ENCODE measurements at places on chromosomes 13 and 19.

DNA sequence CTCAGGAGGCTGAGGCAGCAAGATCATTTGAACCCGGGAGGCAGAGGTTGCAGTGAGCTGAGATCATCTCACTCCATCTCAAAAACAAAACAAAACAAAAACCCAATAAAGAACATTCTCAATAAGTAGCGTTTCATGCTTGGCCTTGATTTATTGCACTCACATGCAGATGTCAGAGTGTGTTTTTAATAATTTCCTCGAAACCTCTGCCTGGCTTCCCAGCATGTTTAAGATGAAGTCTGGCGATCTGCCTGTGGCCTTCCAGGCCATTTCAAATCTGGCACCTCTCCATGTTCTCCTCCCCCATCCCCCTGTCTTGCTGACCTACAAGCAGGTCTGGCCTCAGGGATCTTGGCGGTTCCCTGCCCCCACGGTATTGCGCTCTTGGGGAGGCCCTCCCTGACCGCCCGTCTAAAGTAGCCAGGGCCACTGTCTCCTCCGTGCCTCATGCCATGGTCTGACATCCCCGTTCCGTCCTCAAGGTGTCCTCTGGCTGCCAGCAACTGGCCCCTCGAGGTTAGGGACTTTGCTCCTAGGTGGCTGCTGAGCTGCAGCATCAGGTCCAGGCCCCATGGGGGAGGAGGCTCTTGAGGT is 1.6 kb downstream of the WDR88 start:
- DNase-seq = no peak

DNA sequence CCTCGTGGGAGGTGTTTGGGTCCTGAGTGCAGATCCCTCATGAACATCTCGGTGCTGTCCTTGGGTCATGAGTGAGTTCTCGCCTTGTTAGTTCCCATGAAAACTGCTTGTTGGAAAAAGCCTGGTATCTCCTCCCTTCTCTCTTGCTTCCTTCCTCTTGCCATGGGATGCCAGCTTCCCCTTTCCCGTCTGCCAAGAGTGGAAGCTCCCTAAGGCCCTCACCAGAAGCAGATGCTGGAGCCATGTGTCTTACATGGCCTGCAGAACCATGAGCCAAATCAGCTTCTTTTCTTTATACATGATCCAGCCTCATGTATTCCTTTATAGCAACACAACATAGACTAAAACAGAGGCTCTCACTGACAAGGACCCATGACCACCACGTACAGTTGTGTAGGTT is 8.2 kb downstream of the ADGRE2 start:
- no peak for DNase-seq

GRCh38 chr13:104871456-104871855 is 1664.0 kb downstream of the EFNB2 start:
- no peak for DNase-seq

- no peak for DNase-seq
Measured at GRCh38 chr13:48749144-48749543, 95.4 kb downstream of the CYSLTR2 start.

GRCh38 chr19:23254141-23254910 is 4.1 kb upstream of the ZNF724 start:
- DNase-seq = no peak

DNA sequence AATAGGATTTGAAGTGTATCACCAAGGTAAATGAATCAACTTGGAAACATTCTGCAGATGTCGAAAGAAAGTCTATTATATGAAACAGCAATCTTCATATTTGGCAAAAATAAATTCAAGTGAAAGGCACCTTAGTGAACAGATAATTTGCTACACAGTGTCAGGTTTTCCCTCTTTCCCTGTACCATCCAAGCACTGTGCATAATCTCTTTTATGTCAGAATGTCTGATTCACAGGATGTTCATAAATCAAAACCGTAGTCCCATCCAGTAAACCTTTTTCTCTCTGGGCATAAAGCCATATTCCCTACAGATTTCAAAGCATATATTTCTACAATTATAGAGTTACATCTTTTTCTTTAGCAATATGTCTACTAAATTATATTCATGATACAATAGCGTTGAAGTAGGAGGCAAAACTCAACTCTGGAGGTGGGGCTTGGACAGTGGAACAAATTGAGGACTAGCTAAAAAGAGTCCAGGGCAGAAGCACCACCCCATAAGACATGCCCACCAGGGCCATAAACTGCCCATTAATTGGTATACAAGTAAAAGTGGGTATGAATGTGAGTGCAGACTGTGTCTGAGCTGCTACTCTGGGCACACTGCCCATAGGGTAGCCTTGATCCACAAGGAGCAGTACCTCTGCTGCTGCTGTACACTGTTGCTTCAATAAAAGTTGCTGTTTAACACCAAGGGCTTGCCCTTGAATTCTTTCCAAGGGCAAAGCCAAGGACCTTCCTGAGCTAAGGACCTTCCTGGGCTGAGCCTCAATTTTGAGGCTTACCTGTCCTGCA is 72.1 kb upstream of the MYCBP2 start:
- DNase-seq = no peak

- DNase-seq = no peak
Measured at GRCh38 chr13:110113284-110113764, 193.6 kb downstream of the COL4A1 start.

- no peak for DNase-seq
Measured at GRCh38 chr13:46392967-46393366, 5.9 kb upstream of the RUBCNL start.

GRCh38 chr19:28171983-28172382 is 1041.0 kb downstream of the UQCRFS1 start:
- DNase-seq = no peak

GRCh38 chr13:91652404-91653301 is 254.2 kb downstream of the GPC5 start:
- DNase-seq = no peak

DNA sequence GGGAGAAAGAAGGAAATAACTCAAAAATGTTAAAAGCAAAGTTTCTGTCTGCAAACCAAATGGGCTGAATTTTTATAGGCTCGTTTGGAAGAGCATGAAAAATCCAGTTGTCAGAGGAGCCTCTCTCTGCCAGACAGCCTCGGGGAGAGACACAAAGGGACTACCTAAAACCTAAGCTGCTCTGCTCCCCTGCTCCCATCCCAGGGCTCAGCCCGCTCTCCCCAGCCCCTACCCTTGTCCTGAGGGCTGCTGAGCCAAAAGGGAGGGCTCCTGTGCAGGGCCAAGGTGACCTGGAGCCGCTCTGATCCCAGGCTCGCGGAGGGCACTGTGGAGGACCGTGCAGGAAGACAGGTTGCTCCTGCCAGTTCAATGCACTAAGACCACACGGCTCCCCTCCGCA is 96.7 kb upstream of the UQCRFS1 start:
- DNase-seq = no peak

DNA sequence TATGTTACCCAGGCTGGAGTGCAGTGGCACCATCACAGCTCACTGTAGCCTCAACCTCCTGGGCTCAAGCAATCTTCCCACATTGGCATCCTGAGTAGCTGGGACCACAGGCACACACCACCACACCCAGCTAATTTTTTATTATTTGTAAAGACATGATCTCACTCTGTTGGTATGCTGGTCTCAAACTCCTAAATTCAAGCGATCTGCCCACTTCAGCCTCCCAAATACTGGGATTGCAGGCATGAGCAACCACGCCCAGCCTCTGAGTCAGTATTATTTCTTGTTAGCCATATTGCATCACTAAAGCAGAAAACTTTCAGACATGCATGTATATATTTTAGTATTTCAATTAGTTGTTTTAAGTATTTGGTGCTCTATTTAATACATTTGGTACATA is 376.4 kb downstream of the GPC6 start:
- DNase-seq = no peak

GRCh38 chr19:39127812-39128515 is 2.4 kb downstream of the PAK4 start:
- DNase-seq = no peak

- no peak for DNase-seq
Measured at GRCh38 chr13:77696879-77697216, 639 bp upstream of the SLAIN1 start.

DNA sequence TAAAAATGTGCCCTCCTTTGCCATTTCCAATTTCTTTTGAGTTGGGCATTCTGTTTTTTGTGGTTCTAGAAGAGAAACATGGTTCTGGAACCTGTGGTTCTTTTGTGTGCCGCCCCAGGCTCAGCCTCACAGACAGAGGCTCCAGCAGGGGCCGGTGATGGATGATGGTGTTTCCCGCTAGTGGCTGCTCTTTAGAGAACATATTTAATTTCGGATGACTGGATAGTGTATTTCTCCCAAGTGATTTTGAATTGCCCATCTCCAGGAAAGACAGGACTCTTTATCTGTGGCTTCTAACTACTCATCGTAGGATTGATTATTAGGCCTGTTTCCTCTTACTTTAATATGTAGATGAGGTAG is 75.2 kb downstream of the KL start:
- no peak for DNase-seq

DNA sequence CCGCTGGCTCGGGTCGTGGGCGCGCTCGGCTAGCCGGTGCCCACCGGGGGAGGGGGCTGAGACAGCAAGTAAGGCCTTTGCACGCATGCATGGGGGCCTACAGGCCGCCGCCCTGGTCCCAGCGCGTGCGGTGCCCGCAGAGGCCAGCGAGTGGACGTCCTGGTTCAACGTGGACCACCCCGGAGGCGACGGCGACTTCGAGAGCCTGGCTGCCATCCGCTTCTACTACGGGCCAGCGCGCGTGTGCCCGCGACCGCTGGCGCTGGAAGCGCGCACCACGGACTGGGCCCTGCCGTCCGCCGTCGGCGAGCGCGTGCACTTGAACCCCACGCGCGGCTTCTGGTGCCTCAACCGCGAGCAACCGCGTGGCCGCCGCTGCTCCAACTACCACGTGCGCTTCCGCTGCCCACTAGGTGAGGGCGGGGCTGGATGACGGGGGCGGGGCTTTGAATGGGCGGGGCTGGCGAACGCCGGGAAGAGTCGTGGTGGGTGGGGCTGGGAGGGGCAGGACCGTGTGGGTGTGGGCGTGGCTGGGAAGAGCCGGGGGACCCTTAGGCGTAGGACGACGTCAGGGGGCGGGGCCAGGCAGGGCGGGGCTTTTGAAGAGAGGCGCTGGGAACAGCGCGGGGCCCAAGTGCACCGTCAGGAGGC is 2.1 kb downstream of the CILP2 start:
- DNase-seq = peak; percentile 25

GRCh38 chr13:37364007-37364406 is 234.6 kb downstream of the POSTN start:
- no peak for DNase-seq

GRCh38 chr19:30224689-30225606 is 147.2 kb upstream of the ZNF536 start:
- no peak for DNase-seq

GRCh38 chr13:78193846-78194245 is 275.2 kb upstream of the EDNRB start:
- DNase-seq = no peak

DNA sequence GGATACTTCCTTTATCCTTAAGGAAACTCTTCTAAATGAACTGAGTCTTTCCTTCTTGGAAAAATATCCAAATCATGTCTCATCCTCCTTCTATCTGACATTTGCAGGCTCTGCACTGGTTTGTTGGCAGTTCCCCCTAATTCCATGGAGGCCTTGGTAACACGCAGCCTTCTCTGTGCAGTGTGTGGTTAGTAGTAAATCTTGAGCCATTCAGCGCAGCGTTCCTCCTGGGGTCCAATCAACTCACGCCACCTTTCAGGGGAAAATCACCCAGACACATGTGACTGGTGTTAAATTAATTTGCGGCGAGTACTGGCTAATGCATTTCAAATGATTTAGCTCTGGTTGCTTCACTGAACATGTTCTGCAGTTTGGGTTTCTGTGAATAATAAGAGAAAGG is 21.0 kb upstream of the CBY2 start:
- DNase-seq = no peak

- DNase-seq = no peak
Measured at GRCh38 chr13:36358175-36358718, 12.1 kb upstream of the SPART start.

GRCh38 chr19:16084067-16084685 is 7.9 kb downstream of the TPM4 start:
- DNase-seq = no peak

DNA sequence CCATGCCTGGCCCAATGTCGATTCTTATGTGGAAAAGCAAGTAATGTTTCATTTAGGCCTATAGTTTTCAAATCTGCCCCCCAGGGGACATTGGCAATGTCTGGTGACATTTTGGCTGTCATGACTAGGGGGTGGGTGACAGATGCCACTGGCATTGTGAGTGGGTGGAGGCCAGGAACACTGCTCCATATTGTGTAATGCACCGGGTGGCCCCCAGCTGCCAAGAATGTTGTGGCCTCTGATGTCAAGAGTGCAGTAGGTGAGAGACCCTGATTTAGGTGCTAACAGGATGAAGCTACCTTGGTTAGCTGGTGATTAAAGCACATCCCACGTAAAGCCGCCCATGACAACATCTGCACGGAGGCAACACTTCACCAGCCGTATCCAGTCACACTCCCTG is 10.8 kb downstream of the C19orf44 start:
- DNase-seq = no peak

GRCh38 chr19:44800461-44800860 is 8.4 kb upstream of the BCAM start:
- peak; percentile 80 for DNase-seq

- DNase-seq = no peak
Measured at GRCh38 chr13:112785483-112785856, 95.6 kb downstream of the ATP11A start.

- no peak for DNase-seq
Measured at GRCh38 chr13:23626700-23627099, 56.5 kb downstream of the TNFRSF19 start.

- DNase-seq = no peak
Measured at GRCh38 chr19:18895038-18895823, 727 bp downstream of the CERS1 start.

- DNase-seq = no peak
Measured at GRCh38 chr19:498511-498891, 2.2 kb downstream of the MADCAM1 start.

- no peak for DNase-seq
Measured at GRCh38 chr19:45403781-45404556, 900 bp downstream of the PPP1R13L start.

DNA sequence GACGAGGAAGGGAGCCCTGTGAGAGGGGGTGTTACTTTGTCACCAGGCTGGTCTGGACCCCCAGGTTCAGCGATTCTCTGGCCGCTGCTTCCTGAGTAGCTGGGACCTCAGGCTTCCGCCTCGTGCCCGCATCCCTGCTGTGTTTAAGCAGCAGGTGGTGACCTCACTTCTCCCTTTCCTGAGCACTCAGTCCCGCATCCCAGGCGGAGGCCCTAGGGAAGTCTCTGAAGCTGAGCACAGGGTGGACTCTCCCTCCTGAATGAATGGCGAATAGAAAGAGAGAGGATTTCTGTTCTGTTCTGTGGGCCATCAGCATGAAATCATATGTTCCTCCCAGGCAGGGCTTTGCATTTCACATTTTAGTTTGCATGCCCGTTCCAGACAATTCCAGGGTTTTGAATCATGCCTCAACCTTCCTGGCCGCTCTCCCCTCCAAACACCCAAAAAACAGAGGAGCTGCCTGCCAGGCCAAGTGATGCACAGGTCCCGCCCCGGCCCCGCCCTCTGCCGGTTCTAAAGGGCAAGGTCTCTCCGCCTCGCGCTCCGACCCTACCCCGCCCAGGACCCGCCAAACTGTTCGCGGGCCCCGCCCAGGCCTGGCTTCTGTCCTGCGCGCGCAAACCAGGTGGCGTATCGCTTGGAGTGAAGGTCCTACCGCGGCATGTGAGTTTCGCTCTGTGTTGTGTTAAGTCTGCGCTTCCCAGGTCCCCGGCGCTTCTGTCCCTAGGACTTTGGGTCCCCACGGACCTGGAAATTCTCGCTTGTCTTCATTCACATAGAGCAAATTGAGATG is 35.1 kb upstream of the ZNF808 start:
- DNase-seq = no peak

- DNase-seq = no peak
Measured at GRCh38 chr13:94143624-94144350, 335.7 kb downstream of the DCT start.

GRCh38 chr13:110303644-110304043 is 3.3 kb downstream of the COL4A1 start:
- DNase-seq = no peak

Measured in activated T-helper 1 cell treated with anti-CD3 and anti-CD28 coated beads, Interleukin-2, amount 50 U/mL, for 16 hours (primary cell).